ENCODE measurements at places on chromosomes 2 and 18.

GRCh38 chr2:39902103-39902502 lies 123.0 kb upstream of the THUMPD2 start:
- no peak for DNase-seq

GRCh38 chr2:157792335-157793052 lies 83.6 kb downstream of the ACVR1 start:
- no peak for DNase-seq

- DNase-seq: no peak
These were observed 83.1 kb downstream of the EFEMP1 start for GRCh38 chr2:55840460-55840859.

GRCh38 chr2:233846387-233847247 lies 7.7 kb downstream of the HJURP start:
- DNase-seq: no peak

Measured in NCI-H1417 (cell line).